ENCODE measurements at places on chromosomes 6 and 20. TPM values are rescaled to one million over a fixed set of nuclear protein-coding genes. Genes with fewer than 3 reads are reported as not detected.

The FAM217A gene
- not detected for total RNA-seq

The LGSN gene
- total RNA-seq: not detected

The PRELID3B gene
- 70.0 TPM for total RNA-seq

The ANGPT4 gene
- total RNA-seq: not detected

The CPNE1 gene
- total RNA-seq: 180 TPM

The ALDH5A1 gene
- 0.15 TPM for total RNA-seq

The TRIM15 gene
- total RNA-seq: not detected

The KIFC1 gene
- 36.2 TPM for total RNA-seq

The MARCKS gene
- 104 TPM for total RNA-seq

The CLVS2 gene
- under 0.01 TPM for total RNA-seq

The TSPO2 gene
- total RNA-seq: not detected

The SLC17A1 gene
- total RNA-seq: not detected

The SNAP91 gene
- not detected for total RNA-seq

The TM9SF4 gene
- total RNA-seq: 31.4 TPM

The GSTA3 gene
- total RNA-seq: not detected

The SMPDL3A gene
- 18.0 TPM for total RNA-seq

The ANKEF1 gene
- 5.0 TPM for total RNA-seq

The LY6G5C gene
- 0.73 TPM for total RNA-seq

All from smooth muscle cell of trachea (primary cell).